Activated CD4-positive, CD25-positive, alpha-beta regulatory T cell (primary cell): ENCODE measurements at places on chromosomes 5 and 9.

GRCh38 chr5:148864113-148864841, 37.9 kb downstream of the ADRB2 start:
- DNase-seq = no peak

DNA sequence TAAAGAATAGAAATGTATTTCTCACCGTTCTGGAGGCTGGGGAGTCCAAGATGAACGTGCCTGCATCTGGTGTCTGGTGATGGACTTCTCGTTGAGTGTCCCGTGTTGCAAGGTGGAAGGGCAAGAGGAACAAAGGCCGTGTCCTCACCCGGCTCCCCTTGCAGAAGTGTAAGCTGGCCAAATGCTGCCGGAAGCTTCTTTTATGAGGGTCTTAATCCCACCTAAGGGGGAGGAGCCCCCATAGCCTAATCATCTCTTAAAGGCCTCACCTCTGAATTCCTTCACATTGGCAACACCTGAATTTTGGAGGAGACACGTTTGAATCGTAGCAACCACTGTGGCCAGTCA, 99.1 kb upstream of the DAP start:
- no peak for DNase-seq

DNA sequence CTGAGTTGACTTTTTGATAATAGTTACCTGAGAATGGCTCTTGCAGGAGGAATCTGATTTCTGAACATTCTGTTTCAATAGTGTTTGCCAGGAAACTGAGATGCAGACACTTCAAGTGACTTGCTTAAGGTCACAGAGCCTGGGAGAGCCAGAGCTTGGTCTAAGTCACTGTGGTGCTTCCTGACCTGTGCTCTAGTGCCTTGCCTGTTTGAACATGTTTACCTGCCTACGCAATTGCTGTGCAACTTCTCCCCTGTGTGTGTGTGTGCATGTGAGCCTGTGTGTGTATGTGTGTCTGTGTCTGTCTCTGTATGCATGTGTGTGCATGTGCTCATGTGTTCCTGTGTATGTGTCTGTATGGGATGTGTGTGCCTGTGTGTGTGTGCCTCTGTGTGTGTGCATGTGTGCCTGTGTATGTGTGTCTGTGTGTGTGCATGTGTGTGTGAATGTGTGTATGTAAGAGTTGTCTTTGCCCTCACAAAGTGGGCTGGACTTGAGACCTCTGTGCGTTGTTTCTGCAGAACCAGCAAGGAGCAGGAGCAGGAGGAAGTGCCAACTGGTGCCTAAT, 185.8 kb downstream of the GADD45G start:
- DNase-seq = no peak

DNA sequence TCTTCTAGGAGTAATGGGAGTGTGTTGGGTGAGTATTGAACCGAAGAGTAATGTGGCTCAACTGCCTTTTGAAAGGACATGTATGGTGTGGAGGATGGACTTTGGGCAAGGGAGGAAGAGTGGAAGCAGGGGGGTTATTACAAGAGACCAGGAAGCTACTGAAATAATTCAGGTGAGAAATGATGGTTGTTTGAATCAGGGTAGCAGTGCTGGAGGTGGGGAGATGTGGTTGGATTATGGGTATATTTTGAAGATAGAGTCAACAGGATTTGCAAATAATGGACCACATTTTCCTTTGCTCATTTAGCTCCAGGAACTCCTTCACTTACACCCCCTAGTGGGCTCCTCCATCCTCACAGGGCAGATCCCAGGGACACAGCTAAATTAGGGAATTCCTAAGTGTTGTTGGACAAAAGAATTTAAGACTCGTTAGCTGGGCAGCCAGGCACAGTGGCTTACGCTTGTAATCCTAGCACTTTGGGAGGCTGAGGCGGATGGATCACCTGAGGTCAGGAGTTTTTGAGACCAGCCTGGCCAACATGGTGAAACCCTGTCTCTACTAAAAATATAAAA, 1.2 kb upstream of the SLC4A9 start:
- DNase-seq = no peak

GRCh38 chr5:159680095-159680494, 236.2 kb upstream of the ADRA1B start:
- no peak for DNase-seq
